CD4-positive, CD25-positive, alpha-beta regulatory T cell (primary cell): ENCODE measurements at places on chromosomes 3 and 15. TPM values are rescaled to one million over a fixed set of nuclear protein-coding genes. Genes with fewer than 3 reads are reported as not detected.

NOX5 gene
- polyA plus RNA-seq = not detected

GRCh38 chr3:185423178-185423577 is 60.2 kb downstream of the MAP3K13 start:
- no peak for DNase-seq

MASP1 gene
- polyA plus RNA-seq = not detected

- DNase-seq = no peak
Observed at GRCh38 chr15:75723847-75724660, 11.4 kb upstream of the CSPG4 start.

RAB8B gene
- polyA plus RNA-seq = 71.0 TPM

DNA sequence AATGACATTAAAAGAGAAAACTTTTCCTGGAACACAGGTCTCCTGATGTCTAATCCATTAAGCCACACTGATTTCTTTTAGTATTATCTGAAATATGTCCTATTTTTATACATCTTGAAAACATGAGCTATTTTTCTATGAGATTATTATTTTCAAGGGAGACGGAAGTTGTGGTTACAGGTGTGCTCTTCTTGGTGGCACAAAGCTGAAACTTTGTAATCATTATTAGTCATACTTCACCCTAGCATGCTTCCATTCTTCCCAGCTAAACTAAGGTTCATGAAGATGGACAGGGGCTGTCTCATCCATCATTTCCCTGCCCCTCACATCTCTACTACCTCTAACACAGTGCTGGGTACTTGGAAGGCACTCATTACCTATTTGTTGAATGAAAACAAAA is 85.6 kb upstream of the POU1F1 start:
- no peak for DNase-seq

GRCh38 chr3:54433846-54434245 is 311.5 kb downstream of the CACNA2D3 start:
- no peak for DNase-seq

DNA sequence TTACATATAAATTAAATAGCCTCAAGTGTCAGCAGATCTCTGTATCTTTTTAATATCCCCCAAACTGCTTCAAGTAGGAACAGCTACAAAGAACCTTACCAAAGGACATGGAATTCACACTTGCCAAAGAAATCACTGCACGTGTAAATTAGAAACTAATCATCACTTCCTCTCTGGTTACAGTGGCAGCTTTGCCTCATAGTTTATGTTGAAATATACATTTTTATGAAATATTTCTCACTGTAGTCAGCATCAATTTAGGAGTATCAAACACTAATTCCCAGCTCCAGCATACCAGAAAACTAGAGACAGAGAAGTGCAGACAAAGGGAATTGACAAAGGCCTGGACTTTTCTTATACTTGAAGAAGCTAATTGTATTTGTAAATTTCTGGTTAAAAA is 260.9 kb downstream of the TIGIT start:
- DNase-seq = no peak

DNA sequence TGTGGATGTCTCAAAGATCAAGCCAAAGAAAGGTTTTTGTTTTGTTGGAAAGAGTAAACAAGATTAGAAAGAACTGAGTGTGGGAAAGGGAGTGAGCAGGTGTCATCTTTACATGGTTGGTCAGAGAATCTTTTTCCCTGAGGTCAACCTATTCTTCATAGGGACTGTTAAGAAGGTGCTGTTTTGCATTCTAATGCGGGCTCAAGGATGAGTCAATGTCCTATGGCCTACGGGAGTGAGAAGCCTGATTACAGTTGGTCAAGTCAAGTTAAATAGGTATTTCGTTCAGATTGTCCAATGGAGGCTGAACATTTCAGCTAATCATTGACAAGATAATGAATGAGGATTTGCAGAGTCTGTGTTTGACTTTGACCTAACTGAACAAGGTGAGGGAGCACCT is 491.2 kb upstream of the PDZRN3 start:
- DNase-seq = no peak

DNA sequence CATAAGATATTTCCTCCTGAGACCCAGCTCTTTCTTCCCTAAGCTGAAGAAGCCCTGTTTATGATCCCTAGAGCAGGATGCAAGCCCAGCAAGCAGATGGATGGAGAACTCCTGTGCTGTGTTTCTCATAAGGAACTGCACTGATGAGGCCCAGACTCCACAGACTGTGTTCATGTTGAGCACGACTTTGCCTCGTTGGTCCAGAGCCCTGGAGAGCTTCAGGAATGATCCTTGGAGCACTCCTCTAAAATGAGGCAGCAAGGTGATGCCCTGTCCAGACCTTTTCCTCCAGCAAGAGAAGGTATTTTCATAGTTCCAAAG is 83.8 kb downstream of the MYLK start:
- no peak for DNase-seq

TEX55 gene
- polyA plus RNA-seq = not detected

CDCP1 gene
- 0.93 TPM for polyA plus RNA-seq

- DNase-seq = no peak
Observed at GRCh38 chr15:66164788-66165187, 88.8 kb downstream of the MEGF11 start.

DNA sequence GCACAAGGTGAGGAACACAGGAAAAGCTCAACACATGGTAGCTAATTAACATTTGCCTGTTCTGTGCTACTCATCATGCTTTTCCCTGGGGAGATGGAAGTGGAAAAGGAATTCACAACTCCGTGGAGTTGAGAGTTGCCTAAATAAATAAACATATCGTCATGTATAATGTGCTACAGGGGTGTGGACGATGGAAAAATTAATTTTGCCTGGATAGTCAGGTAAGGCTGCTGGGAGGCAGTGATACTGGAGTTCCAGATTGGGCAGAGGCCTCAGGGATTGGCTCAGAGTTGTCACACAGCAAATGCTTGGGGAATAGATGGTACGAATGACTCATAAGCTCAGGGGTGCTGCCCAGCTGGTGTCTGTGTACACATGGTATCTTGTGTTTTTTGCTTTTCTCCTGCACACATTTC is 3.1 kb upstream of the ABHD6 start:
- DNase-seq = no peak

- no peak for DNase-seq
Observed at GRCh38 chr3:58706395-58707167, 40.0 kb upstream of the FAM3D start.

PLD1 gene
- 2.3 TPM for polyA plus RNA-seq

ITGA11 gene
- not detected for polyA plus RNA-seq

PRICKLE2 gene
- not detected for polyA plus RNA-seq

GRCh38 chr3:195440379-195440778 is 2.4 kb downstream of the ACAP2 start:
- no peak for DNase-seq

GNAI2 gene
- polyA plus RNA-seq = 655 TPM

GRCh38 chr3:168419091-168419490 is 323.4 kb upstream of the GOLIM4 start:
- DNase-seq = no peak

DNA sequence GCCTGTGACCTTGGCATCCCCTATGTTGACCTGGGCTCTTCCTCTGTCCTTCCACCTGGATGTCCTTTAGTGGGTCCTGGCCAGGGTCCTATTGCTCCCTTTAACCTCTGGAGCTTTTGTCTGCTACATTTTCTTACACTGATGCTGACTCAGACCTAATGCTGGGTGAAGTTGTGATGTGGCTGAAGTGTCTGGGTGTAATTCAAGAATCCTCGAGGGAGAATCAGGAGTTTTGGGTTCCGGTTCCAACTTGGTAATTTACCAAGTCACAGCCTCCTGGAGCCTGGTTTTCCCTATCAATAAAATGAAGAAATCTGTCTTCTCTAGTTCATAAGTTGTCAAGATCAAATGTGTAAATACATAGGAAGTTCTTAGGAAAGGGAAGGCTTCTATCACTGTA is 25.6 kb downstream of the CEP19 start:
- no peak for DNase-seq

- DNase-seq = no peak
Observed at GRCh38 chr15:75112848-75113492, 88.7 kb upstream of the C15orf39 start.

DNA sequence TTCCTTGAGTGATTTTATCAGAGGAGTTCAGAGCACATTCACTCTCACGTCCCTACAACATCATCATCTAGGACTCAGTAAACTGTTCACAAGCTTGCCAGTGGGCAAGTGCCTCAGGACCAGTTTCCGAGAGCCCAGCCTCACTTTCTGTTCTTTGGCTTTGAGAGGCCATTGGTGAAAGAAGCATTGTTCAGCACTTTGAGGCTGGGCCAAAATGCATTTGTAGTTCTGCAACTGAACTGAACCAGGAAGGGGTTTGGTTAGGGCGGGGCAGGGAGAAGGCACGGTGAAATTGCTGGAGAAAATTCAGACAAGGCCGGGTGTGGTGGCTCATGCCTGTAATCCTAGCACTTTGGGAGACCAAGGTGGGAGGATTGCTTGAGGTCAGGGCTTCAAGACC is 222.1 kb upstream of the CHRM5 start:
- DNase-seq = no peak

MKRN3 gene
- polyA plus RNA-seq = 2.5 TPM

- no peak for DNase-seq
Observed at GRCh38 chr3:115788921-115789470, 165.7 kb downstream of the GAP43 start.

KCNMB3 gene
- 0.22 TPM for polyA plus RNA-seq

- no peak for DNase-seq
Observed at GRCh38 chr3:39423436-39423970, 17.0 kb downstream of the RPSA start.

- no peak for DNase-seq
Observed at GRCh38 chr15:55522742-55523450, 14.9 kb upstream of the DNAAF4 start.

RAP2B gene
- 18.8 TPM for polyA plus RNA-seq

- DNase-seq = no peak
Observed at GRCh38 chr3:101065962-101066361, 72.7 kb upstream of the ABI3BP start.
